ENCODE measurements at places on chromosomes 12 and 14.

DNA sequence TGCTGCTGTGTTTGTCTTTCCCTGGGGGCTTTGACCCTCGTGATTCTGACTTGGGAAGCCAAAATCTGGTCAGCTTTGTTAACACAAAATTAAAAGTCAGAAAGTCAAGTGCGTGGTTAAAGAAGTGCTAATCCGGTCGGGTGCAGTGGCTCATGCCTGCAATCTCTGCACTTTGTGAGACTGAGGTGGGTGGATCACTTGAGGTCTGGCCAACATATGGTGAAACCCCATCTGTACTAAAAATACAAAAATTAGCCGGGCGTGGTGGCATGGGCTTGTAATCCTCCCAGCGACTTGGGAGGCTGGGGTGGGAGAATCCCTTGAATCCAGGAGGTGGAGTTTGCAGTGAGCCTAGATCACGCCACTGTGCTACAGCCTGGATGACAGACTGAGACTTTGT lies 844.6 kb downstream of the VRK1 start:
- DNase-seq, result no peak

- DNase-seq, result no peak
These were observed 441.8 kb downstream of the TMTC2 start for GRCh38 chr12:83128540-83128939.

- no peak for DNase-seq
These were observed 1005.9 kb upstream of the ATXN7L3B start for GRCh38 chr12:73531752-73532151.

- DNase-seq, result no peak
These were observed 153.7 kb downstream of the AACS start for GRCh38 chr12:125218952-125219351.

- DNase-seq, result no peak
These were observed 208.4 kb downstream of the C12orf75 start for GRCh38 chr12:105538880-105539279.

DNA sequence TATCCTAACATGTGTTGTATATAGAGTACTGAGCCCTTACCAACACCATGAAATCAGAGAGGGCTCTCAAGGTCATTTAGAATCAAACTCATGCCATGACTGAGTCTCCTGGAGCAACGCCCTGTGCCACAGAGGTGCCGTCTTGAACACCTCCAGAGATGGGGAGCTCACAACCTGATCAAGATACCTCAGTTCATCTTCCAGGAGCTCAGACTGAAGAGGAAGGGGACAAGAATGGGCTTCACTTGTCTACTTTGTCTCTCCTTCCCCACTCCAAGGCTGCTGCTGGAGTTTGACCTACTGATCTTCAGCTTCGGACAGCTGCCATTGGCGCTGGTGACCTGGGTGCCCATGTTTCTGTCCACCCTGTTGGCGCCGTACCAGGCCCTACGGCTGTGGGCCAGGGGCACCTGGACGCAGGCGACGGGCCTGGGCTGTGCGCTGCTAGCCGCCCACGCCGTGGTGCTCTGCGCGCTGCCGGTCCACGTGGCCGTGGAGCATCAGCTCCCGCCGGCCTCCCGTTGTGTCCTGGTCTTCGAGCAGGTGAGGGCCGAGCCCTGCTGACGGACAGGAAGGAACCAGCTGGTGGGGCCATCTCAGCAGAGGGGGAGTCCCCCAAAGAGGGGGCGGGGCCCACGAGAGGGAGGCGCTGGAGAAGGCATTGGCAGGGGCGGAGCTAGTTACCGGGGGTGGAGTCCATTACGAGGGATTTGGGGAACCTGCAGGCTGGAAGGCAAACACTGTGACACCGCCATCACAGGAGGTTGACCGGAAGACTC lies 12.0 kb downstream of the SOAT2 start:
- DNase-seq, result peak; percentile 17

DNA sequence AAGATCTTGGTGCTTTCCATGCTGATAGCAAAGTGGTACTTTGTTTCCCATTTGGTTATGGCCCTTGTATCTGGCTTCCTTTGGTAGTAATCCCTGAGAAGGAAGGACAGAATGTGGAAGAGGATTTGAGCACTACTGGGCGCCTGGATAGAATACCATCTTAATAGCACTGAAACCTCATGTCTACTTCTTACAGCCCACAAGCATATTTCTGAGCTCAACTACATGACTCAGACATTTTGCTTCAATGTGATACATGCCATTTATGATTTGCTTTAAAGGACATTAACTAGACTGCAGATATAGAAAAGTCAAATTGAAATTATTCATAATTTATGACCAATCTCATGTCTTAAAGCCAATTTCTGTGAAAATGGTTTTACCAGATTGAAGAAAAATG lies 80.4 kb downstream of the LIN7A start:
- DNase-seq, result no peak

GRCh38 chr12:50637870-50638481 lies 125.9 kb upstream of the ATF1 start:
- peak; percentile 51 for DNase-seq

- no peak for DNase-seq
These were observed 39.9 kb downstream of the INSM2 start for GRCh38 chr14:35573911-35574310.

DNA sequence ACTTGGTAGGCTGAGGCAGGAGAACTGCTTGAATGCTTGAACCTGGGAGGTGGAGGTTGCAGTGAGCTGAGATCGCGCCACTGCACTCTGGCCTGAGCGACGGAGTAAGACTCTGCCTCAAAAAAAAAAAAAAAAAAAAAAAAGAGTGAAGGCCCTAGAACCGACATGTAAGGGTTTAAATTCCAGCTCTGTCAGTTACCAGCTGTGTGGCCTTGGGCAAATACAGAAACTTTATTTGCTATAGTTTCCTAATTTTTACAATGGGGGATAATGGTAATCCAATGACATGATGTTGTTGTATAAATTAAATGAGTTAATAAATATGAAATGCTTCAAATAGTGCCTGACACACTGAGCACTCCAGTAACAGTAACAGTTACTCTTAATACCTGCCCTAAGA lies 19.6 kb upstream of the PYGL start:
- DNase-seq, result no peak

DNA sequence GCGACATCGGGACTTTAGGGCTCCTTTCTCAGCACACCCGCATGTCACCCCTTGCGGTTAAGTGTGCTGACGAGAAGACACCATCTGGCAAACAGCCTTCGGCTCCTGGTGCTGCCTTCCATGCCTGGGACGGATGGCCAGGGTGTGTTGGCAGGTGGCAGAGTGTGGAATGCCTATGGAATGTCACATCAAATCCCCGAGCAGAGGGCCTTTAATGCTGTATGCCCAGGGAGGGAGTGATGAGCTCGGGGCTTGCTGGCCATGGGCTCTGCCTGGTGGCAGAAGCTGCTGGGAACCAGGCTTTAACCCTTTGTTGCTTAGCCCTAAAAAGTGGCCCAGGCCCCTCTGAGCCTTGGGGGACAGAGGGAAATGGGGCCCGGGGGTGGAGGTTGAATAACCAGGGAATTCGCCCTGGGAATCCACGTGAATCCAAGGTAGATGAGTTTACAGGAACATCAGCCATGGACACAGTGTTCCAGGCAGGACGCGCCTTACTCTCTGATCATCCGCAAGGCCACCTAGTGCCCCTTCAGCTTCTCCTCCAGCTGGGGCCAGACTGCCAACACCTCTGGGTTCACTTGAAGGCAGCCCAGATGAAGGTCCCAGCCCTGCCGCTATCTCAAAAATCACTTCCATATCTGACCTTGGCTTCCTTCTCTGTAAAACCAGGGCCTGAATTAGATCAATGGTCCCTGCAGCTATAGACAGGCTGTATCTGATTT lies 17.4 kb downstream of the FAM181A start:
- DNase-seq, result no peak

GRCh38 chr14:20591235-20591634 lies at the start of gene RNASE12:
RNASE12 (minus strand) TSS chr14:20591376; CDS start chr14:20590723, 653 bp downstream.
- no peak for DNase-seq

GRCh38 chr12:120534703-120535655 lies 823 bp downstream of the RNF10 start:
- DNase-seq, result peak; percentile 53

- no peak for DNase-seq
These were observed 79.1 kb downstream of the KCNK13 start for GRCh38 chr14:90140956-90141316.

DNA sequence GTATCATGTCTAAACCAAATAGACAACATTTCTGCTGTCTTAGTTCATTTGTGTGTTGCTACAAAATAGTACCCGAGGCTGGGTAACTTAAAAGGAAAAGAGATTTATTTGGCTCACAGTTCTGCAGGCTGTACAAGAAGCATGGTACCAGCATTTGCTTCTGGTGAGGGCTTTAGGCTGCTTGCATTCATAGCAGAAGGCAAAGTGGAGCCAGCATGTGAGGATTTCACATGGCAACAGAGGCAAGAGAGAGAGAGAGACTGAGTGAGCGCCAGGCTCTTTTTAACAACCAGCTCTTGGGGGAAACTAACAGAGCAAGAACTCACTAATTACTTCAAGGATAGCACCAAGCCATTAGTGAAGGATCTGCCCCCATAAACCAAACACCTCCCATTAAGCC lies 271.4 kb upstream of the SRRM4 start:
- DNase-seq, result no peak

DNA sequence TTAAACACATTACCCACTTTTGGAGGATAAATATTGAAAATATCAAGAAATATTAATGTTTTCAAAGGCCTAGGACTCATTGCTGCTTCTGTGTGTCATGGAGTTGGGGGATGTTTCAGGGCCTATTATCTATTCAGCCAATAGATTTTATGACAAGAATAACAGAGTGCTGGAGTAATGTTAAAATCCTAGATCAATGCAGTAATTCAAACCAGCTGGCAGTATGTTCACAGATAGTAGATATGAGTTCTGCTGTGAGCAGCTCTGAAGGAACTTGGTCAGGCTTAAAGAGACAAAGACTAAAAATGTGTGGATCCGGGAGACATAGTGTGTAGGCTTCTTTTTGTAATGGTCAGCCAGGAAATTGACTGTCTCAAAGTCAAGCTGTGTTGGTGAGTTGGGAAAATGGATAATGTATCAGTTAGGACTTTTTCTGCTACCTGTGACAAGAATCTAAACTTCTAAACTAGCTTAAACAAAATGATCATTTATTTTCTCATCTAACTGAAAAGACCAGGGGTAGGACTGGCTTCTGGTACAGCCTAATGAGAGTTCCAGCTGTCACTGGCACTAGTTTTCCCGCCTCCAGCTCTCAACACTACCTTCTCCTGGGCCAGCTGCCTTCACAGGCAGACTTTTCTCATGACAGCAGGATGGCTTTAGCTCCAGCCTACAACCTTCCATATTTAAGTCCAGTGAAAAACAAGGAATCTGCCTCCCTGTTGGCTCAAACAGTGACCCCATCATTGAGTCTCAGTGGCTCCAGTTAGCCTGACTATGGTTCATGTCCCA lies 16.3 kb upstream of the POLR3B start:
- DNase-seq, result no peak

- no peak for DNase-seq
These were observed 150.2 kb upstream of the C14orf180 start for GRCh38 chr14:104429291-104429861.

DNA sequence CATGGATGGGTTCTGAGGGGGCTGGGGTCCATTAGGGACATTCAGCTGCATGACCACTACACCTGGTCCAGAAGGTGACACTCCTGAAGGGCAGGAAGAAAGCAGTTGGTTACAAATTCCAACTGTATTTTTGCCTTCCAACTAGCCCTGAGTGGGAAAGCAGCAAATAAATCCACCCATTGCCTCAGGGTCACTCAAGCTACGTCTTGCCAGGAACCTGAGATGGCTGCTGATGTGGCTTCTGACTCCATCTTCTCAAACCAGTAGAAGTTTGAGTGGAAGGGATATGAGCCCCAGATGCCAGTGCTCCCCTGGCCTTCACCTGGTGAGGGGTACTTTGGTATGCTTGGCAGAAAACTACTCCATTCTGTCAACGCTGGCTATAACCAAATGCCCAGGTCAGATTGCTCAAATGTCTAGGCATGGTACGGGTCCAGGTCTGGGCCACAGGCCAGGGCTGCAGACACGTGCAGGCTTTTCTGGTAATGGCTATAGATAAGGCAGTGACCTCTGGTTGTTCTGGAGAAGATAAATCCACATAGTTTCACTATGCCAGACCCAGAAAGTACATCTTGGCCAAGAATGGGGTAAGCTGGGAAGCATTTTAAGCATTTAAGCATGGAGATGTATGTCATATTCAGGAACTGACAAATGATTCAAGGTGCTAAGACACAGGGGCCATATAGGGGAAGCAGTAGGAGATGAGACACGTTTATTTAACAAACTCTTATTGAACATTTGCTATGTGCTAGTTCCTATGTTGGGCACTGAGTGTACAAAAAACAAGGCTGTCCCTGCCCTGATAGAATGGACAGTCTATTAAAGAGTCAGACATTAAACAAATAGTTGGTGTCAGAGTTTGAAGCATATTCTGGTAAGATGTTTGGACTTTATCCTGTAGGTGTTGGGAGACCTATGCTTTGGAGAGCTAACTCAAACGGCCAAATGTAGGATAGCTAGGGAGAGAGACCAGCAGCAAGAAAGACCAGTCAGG lies 8.3 kb upstream of the STAC3 start:
- DNase-seq, result no peak

DNA sequence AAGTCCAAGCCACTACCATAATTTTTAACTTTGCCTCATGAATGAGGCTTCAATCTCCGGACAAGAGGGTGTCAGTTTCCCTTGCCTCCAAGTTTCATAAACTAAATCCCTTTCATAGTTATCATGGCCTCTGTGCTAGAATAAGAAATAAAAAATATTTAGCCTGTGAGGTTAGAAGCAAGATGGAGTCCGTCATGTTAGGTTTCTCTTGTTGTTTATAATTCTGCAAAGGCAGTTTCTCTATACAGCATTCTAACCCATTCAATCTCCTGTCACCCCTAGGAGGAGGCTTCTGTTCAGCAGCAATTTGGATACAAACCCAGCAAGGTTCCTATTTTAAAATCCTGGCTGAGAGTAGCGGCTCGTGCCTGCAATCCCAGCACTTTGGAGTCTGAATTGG lies 15.8 kb upstream of the RAN start:
- no peak for DNase-seq

GRCh38 chr12:124625867-124626675 lies 58.7 kb upstream of the NCOR2 start:
- no peak for DNase-seq

- no peak for DNase-seq
These were observed 96.7 kb downstream of the RFLNA start for GRCh38 chr12:124391340-124392261.

DNA sequence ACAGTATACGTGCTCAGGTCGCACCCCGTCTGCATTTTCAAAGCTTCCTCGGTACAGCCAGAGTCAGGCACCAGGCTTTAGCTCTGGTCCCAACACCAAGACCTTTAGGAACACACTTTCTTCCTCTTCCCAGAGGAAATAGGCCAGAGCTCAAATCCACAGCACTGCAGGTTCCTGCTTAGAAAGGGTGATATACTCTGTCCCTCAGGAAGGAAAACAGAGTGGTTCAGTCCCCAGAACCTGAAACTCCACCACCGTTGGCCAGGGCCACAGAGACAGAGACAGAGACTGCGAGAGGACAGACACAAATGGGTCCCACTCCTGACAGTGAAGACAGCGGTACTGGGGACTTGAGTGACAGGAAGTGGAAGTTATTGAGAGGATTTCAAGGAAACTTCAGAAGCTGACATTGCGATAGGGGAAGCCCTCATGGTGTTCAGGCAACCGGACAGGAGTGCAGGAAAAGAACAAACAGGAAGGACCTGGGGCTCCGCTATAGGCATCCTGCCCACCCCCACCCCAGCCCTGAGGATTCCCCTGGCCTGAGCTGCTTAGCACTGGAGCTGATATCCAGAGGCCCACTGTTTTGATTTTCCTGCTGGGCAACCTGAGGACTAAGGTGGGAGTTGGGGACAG lies 5.5 kb upstream of the KRT8 start:
- DNase-seq, result no peak

GRCh38 chr12:101847325-101847724 lies 16.6 kb upstream of the GNPTAB start:
- DNase-seq, result no peak

Data from NCI-H146 (cell line).